ENCODE measurements at places on chromosomes 16 and 17.

- peak; percentile 19 for DNase-seq
Observed at GRCh38 chr16:84647828-84648594, at the start of gene KLHL36. Gene KLHL36, plus strand, starts transcription at chr16:84648511. Its CDS starts 2,357 bp downstream, at chr16:84650868.

- DNase-seq: no peak
Observed at GRCh38 chr17:40021451-40021971, 6.3 kb downstream of the CSF3 start.

GRCh38 chr17:72110231-72110941, 10.4 kb upstream of the SOX9 start:
- no peak for DNase-seq

DNA sequence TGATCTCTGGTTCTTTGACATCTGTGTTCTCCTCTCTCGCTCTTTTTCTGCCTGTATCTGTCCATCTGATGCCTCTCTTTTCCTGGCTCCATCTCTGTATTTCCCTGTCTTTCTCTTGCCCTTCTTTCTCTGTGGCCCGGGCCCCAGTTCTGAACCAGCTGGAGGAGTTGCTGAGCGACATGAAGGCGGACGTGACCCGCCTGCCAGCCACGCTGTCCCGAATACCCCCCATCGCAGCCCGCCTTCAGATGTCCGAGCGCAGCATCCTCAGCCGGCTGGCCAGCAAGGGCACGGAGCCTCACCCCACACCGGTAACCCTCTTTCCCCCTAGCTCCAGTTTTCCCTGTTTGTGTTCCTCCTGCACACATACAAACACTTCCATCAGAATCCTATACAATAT, 5.8 kb downstream of the RNF227 start:
- no peak for DNase-seq

GRCh38 chr17:38687286-38687685, 12.5 kb upstream of the EPOP start:
- DNase-seq: no peak
